Vagina (tissue), 2 donors: ENCODE measurements at places on chromosomes 3 and 15. TPM values are rescaled to one million over a fixed set of nuclear protein-coding genes. Genes with fewer than 3 reads are reported as not detected.

DNA sequence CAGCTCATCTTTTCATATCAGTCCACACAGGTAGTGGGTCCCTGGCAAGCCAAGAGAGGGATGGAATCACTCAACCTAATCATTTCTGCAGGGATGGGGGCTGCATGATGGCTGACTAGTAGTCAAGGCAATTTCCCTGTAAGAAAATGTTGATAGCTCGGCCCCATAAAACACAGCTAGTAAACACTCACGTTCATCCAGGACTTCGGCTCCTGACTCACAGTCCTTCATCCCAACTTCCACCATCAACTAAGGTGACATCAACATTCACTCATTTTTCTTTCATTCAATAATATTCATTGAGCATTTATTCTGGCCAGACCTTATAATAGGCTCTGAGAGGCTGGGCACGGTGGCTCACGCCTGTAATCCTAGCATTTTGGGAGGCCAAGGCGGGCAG is 4.4 kb upstream of the ACAP2 start:
- H3K4me3 ChIP-seq: no peak overlapping the region
- H3K27ac ChIP-seq: no peak overlapping the region
- peaks cover 14% of the 10 kb centered on the region for H3K4me1 ChIP-seq
- no peak for DNase-seq

- no peaks in the 10 kb centered on the region for H3K4me1 ChIP-seq
- no peak overlapping the region for H3K4me3 ChIP-seq
- no peak for DNase-seq
- H3K27ac ChIP-seq: no peak overlapping the region
- H3K36me3 ChIP-seq: no peaks in the 10 kb centered on the region
Measured at GRCh38 chr3:107367353-107367752, 9.9 kb upstream of the CCDC54 start.

DNA sequence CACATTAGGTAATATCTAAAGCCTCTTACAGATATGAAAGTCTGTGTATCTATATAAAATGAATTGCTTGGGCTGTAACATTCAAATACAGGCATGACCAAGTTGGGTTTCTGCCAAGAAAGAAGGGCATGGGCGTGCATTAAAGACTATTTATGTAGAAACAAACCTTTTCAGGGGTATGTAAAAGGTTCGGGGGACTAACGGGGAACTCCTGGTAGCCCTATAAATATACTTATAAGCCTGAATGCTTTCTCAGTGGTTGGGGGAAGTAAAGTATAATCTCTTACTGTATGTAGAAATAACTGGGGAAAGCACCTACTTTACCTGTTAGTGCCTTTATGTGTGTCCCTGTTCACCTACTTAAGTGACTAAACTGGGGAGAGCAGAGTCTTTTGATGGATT is 154.5 kb upstream of the TBL1XR1 start:
- H3K36me3 ChIP-seq: no peaks in the 10 kb centered on the region
- no peaks in the 10 kb centered on the region for H3K27me3 ChIP-seq
- peaks cover 2% of the 10 kb centered on the region for H3K4me1 ChIP-seq
- DNase-seq: no peak
- no peak overlapping the region for H3K27ac ChIP-seq

DNA sequence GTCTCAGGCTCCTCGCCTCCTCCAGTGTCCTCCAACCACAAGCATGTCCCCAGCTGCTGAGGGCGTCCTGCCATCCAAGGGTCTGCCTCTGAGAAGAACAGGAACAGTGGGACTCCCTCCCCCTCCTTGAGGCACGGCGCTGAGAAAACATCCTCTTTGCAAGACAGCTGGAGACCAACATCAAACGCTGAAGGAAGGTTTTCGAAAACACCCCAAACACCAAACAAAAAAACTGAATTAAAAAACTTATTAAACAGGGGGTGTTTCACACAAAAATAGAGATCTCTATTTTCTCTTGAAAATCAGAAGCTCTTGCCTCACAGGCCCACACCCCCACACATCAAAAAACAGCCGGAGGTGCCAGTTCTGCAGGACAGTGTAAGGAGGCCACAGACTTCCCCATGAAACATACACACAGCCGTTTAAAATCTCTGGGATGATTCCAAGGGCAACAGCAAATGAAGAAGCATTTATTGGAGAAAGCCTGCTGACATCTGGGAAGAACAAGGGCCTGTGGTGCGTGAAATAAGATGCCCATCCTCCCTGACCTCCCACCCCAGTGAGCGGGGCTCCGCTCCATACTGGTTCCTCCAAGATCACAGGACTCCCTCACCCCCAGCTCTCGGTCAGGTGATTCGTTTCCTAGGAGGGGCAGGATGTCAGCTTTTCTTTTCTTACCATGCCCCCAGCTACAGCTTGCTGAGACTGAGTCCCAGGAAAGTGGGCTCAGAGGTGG is 71.3 kb downstream of the NUP210 start:
- H3K27me3 ChIP-seq: no peaks in the 10 kb centered on the region
- H3K36me3 ChIP-seq: no peaks in the 10 kb centered on the region
- H3K27ac ChIP-seq: no peak overlapping the region
- H3K4me3 ChIP-seq: no peak overlapping the region

The MASP1 gene
- total RNA-seq: 172 TPM
